ENCODE measurements at places on chromosomes 11 and 22.

- H3K27ac ChIP-seq: no peak overlapping the region
- no peaks in the 10 kb centered on the region for H3K4me1 ChIP-seq
- no peak overlapping the region for H3K4me3 ChIP-seq
- no peak for DNase-seq
- no peaks in the 10 kb centered on the region for H3K27me3 ChIP-seq
- no peaks in the 10 kb centered on the region for H3K36me3 ChIP-seq
These were observed 289.1 kb downstream of the ETS1 start for GRCh38 chr11:128298271-128298670.

- DNase-seq: no peak
- no peaks in the 10 kb centered on the region for H3K27me3 ChIP-seq
- H3K4me3 ChIP-seq: no peak overlapping the region
- H3K36me3 ChIP-seq: no peaks in the 10 kb centered on the region
- no peaks in the 10 kb centered on the region for H3K4me1 ChIP-seq
- no peak overlapping the region for H3K27ac ChIP-seq
These were observed 47.7 kb downstream of the EHF start for GRCh38 chr11:34668583-34669053.

DNA sequence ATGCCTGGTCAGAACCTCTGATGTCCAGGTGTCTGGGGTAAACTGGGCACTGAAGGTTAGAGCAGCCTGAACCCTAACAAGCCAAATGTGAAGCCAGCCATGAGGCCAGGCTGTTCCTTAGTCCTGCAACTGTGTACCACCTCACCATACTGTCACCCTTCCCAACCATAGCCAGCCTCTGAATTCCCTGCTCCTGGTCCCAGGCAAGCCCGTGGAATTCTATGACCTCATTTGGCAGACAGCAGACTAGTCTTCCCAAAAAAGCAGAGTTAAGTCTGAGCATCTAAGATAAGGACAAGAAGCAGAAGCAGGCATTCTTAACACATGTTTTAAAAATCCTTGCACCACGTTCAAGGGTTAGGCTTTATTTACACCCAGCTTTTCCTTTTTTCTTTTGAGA lies 134.8 kb downstream of the C11orf58 start:
- H3K27me3 ChIP-seq: no peaks in the 10 kb centered on the region
- H3K27ac ChIP-seq: no peak overlapping the region
- no peaks in the 10 kb centered on the region for H3K36me3 ChIP-seq
- H3K4me3 ChIP-seq: no peak overlapping the region
- no peak for DNase-seq

- H3K4me3 ChIP-seq: no peak overlapping the region
- H3K36me3 ChIP-seq: no peaks in the 10 kb centered on the region
- no peaks in the 10 kb centered on the region for H3K4me1 ChIP-seq
- no peak overlapping the region for H3K27ac ChIP-seq
These were observed 295.1 kb upstream of the PLET1 start for GRCh38 chr11:112555491-112556364.

DNA sequence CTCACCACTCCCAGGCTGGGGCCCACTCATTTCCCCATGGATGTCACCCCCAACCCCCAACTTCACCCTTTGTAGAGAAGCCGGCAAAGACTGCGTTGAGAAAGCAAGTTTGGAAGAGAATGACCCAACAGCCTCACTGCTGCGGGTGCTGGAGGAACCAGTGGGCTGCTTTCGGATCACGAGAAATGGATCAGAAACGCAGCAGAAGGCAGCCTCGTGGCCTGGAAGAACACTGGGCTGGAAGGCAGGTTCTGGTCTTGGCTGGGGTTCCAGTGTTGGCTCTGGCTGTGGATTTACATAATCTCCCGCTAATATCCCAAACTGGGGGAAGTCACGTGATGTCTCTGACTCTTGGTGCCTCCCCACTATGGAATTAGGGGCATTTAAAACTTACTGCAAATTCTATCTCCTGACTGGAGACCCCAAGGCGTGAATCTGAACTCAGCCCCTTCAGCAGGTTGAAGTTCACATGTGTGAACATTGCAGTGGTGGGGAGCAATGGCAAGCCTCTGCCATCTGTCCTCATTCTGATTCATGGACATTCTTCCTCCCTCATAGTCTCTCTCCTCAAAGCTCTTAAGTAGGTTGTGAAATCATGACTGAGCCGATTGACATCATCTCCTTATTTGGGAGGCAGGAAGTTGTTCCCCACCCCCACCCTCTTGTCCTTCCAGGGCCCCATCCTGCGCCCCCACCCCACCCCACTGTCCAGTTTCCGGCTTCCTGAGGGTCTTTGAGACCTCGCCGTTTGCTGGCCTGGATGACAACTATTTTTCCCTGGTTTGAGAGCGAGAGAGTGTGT lies 37.0 kb upstream of the TIMP3 start:
- no peak overlapping the region for H3K4me3 ChIP-seq
- no peak for DNase-seq
- H3K27ac ChIP-seq: peak overlapping the region; percentile 39
- H3K27me3 ChIP-seq: no peaks in the 10 kb centered on the region
- H3K4me1 ChIP-seq: peaks cover 41% of the 10 kb centered on the region
- H3K36me3 ChIP-seq: no peaks in the 10 kb centered on the region

GRCh38 chr22:36838119-36839030 lies 21.5 kb upstream of the PVALB start:
- no peak overlapping the region for H3K4me3 ChIP-seq
- no peaks in the 10 kb centered on the region for H3K27me3 ChIP-seq
- DNase-seq: no peak
- H3K27ac ChIP-seq: no peak overlapping the region

GRCh38 chr22:19238900-19239299 lies 52.6 kb downstream of the CLTCL1 start:
- H3K4me1 ChIP-seq: no peaks in the 10 kb centered on the region
- no peak for DNase-seq
- peaks cover 17% of the 10 kb centered on the region for H3K36me3 ChIP-seq
- H3K4me3 ChIP-seq: no peak overlapping the region
- H3K27ac ChIP-seq: no peak overlapping the region

DNA sequence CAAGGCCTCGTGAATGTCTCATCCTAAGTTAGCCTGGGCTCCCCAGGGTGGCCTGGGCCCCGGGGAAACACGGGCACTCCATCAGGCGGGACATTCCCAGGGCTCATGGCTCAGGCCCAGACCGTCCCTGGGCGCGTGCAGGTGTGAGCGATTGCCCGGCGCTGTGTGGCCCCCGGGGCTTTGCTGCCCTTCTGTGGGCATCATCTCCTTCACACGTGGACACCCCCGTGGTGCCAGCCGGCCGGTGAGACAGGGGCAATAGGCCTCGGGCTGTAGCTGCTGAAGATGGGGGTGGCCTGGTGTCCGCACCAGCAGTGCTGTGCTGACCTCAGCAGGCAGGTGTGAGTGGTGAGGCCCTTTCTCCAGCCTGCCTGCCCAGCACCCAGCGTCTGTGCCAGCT lies 4.6 kb upstream of the SELENOO start:
- H3K4me1 ChIP-seq: peaks cover 36% of the 10 kb centered on the region
- no peak for DNase-seq
- H3K4me3 ChIP-seq: no peak overlapping the region
- H3K27ac ChIP-seq: no peak overlapping the region

DNA sequence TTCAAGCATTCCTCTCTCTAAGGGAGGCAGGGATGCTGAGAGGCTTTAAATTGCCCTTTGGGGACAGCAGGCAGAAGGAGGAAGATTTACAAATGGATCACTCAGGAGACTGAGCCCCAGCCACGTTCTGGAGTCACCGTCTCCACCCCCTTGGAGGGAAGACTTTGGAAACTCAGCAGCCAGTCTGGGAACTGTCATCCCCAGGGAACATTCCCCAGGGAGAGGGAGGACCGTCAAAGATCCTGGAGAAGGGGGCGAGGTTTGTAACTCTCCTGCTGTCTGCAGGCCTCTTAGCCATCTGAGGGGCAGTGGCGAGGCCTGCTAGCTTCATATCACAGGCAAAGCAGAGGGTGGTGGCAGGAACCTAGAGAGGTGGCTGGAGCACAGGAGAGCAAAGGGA lies 56.1 kb upstream of the SLC22A12 start:
- H3K4me1 ChIP-seq: no peaks in the 10 kb centered on the region
- no peak overlapping the region for H3K27ac ChIP-seq
- DNase-seq: peak; percentile 17
- no peak overlapping the region for H3K4me3 ChIP-seq

DNA sequence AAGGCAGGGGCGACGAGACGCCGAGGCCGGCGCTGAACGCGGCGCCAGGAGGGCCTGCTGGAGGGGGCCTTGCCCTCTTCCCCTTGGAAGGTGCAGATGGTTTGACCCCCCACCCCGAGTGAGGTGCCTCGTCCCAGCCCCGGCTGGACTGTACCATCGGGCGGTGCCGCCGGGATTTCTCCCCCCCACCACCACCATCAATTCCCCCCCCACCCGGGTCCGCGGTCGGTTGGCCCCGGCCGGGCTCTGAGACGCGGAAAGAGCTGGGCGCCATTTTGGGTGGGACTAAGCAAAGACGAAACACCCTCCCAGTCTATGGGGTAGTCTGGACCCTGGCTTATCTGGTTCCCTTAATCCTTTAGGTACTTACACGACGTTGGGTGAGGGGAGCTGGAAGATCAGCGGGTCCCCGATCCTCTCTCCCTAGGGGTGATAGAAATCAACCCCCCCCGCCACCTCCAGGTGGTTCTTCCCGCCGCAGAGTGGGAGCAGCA lies at the start of gene PRDM10:
Gene PRDM10, minus strand, starts transcription at position 484 of the 494 bp plus-strand sequence. CDS start 41,871 bp downstream, outside the sequence.
- peak; percentile 93 for DNase-seq
- peak within 1 kb of the TSS; percentile 78 for H3K4me3 ChIP-seq
- peak within 1 kb of the TSS; percentile 100 for H3K27ac ChIP-seq
- peaks cover 4% of the 10 kb centered on the region for H3K4me1 ChIP-seq

DNA sequence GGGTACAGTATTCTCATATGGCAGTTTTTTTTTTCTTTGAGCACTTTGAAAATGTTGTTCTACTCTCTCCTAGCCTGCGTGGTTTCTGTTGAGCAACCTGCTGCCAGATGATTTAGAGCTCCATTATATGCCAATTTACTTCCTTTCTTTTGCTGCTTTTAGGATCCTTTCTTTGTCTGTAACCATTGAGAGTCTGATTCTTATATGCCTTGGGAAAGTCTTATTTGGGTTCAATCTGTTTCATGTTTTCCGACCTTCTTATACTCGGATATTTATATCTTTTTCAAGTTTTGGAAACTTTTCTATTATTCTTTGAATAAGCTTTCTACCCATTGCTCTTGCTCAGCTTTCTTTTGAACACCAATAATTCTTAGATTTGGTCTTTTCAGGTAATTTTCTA lies 138.1 kb upstream of the RAG2 start:
- no peaks in the 10 kb centered on the region for H3K36me3 ChIP-seq
- no peak for DNase-seq
- no peak overlapping the region for H3K4me3 ChIP-seq
- H3K4me1 ChIP-seq: no peaks in the 10 kb centered on the region
- H3K27me3 ChIP-seq: no peaks in the 10 kb centered on the region

DNA sequence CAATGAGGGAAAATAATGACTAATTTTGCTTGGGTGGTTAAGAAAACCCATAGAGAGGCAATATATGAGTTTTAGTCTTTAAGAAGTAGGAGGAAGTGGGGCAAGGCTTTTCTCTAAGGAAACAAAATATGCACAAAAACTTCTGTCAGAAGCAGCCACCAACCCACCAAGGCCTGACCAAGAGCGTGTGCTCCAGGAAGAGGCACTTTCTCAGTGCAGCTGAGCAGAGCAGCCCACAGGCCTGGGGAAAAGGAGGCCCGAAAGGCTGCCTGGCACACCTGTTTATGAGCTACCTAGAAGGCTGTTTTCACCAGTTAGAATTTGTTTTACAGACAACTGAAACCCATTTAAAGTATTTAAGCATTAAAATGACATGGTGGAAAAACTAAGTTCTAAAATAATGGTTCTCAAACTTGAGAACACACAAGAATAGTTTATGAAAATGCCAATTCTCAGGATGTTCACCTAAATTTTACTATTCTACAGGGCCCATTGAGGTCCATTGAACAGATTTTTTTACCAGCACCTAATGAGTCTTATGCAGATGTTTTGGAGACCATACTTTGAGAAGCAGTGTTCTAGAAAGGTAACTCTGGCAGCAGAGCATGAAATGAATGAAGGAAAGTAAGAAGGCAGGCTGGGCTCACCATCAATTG lies 160.5 kb upstream of the DDI1 start:
- H3K27ac ChIP-seq: no peak overlapping the region
- no peak for DNase-seq
- no peaks in the 10 kb centered on the region for H3K27me3 ChIP-seq
- H3K4me1 ChIP-seq: no peaks in the 10 kb centered on the region
- no peaks in the 10 kb centered on the region for H3K36me3 ChIP-seq
- H3K4me3 ChIP-seq: no peak overlapping the region

- DNase-seq: no peak
- no peak overlapping the region for H3K4me3 ChIP-seq
- no peaks in the 10 kb centered on the region for H3K27me3 ChIP-seq
- H3K36me3 ChIP-seq: no peaks in the 10 kb centered on the region
- H3K27ac ChIP-seq: no peak overlapping the region
- no peaks in the 10 kb centered on the region for H3K4me1 ChIP-seq
These were observed 269.9 kb downstream of the NTM start for GRCh38 chr11:131640320-131640719.

DNA sequence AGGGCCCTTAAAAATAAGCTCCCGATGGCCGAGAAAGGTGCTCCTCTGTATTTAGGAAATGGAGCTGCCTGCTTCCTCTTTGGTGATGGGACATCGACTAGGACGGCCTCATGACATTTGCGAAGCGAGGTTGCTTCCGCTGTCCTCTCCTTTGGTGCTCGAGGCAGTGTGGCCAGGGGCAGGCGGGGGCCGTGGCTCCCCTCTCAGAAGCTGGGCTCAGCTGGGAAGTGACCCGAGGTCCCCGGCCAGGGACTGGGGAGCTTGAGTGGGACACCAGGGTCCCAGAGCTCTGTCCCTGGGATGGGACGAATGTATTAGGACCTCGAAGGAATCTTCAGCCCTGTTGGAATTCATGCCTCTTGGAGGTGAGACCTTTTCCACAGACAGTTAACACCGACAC lies 151.1 kb downstream of the CTTN start:
- no peaks in the 10 kb centered on the region for H3K27me3 ChIP-seq
- no peak for DNase-seq
- H3K27ac ChIP-seq: no peak overlapping the region
- no peaks in the 10 kb centered on the region for H3K4me1 ChIP-seq

GRCh38 chr22:41524809-41525449 lies 19.3 kb downstream of the POLR3H start:
- peaks cover 11% of the 10 kb centered on the region for H3K4me1 ChIP-seq
- no peaks in the 10 kb centered on the region for H3K27me3 ChIP-seq
- no peaks in the 10 kb centered on the region for H3K36me3 ChIP-seq
- DNase-seq: no peak
- H3K4me3 ChIP-seq: no peak overlapping the region

- H3K36me3 ChIP-seq: no peaks in the 10 kb centered on the region
- H3K4me1 ChIP-seq: no peaks in the 10 kb centered on the region
- no peak for DNase-seq
- no peaks in the 10 kb centered on the region for H3K27me3 ChIP-seq
These were observed 7.7 kb upstream of the GLYATL1B start for GRCh38 chr11:59078435-59078834.

DNA sequence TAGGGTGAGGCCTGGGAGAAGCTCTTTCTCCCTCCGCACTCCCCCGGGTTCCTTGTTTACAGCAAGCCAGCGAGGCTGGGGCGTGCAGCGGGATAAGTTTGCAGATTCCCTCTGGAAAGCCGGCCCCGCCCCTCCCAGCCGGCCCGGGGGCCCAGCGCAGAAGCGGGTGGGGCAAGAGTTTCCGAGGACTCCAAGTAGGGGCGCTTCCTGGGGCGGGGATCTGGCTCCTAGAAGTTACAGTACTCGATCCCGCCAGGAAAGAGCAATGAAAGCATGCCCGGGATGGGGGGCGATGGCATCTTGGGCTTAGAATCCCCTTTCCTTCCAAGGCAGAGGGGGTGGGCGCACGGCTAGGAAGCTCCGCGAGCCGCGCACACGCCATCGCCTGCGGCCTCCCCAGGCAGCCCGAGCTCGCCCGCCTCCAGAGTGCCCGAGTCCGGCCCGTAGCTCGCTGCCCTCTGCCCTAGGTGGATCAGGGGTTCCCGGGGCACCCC lies 385 bp downstream of the TST start:
- peak overlapping the region; percentile 91 for H3K4me3 ChIP-seq
- DNase-seq: peak; percentile 72
- no peaks in the 10 kb centered on the region for H3K27me3 ChIP-seq
- no peaks in the 10 kb centered on the region for H3K36me3 ChIP-seq

Measured in left lung (tissue), 14 donors.